Natural killer cell treated with Interleukin-12 subunit alpha and Interleukin-12 subunit beta and Interleukin-15 and Interleukin-18, amount 100 ng/mL, for 72 hours (primary cell): ENCODE measurements at places on chromosomes 3 and 15. TPM values are rescaled to one million over a fixed set of nuclear protein-coding genes. Genes with fewer than 3 reads are reported as not detected.

DNA sequence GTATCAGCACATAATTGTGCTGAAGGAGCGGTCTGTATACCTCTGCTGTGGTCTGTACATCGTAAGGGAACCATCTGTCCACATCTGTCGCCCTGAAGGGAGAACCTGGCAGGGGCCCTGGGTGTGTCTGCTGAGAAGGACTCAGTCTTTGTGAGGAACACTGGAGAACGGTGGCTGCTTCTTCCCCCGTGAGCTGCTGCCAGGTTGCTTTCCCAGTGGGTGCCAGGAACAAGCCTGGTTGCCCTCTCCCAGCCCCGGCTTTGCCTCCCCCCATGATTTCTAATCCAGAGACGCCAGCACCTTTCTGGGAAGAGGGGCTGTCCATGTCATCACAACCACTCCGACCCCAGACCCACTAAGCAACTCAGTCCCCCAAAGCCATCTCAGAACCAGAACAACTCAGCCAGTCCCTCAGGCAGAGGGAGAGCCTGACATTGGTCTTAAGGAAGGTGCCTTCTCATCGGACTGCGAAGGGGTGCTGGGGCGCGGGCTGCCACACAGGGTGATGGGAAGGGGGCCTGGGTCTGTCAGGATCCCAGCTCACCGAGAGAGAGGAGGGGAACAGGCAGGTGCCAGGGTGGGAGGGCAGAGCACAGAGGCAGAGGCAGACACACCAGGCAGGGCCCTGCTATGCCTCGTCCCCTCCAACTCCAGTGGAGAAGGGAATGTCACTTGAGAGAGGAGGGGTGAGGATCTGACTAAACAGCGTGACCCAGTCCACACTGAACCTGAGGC, 8.5 kb downstream of the TNK2 start:
- no peaks in the 10 kb centered on the region for H3K27me3 ChIP-seq
- peaks cover 59% of the 10 kb centered on the region for H3K4me1 ChIP-seq

TSC22D2 gene
- total RNA-seq = 23.7 TPM

GRCh38 chr3:156483961-156484787, 70.7 kb downstream of the SSR3 start:
- H3K4me1 ChIP-seq = peaks cover 27% of the 10 kb centered on the region
- H3K27ac ChIP-seq = peak overlapping the region; percentile 76
- no peaks in the 10 kb centered on the region for H3K27me3 ChIP-seq
- peak overlapping the region; percentile 78 for H3K4me3 ChIP-seq
- no peaks in the 10 kb centered on the region for H3K36me3 ChIP-seq

GRCh38 chr3:23815879-23816278, 10.1 kb downstream of the UBE2E1 start:
- peaks cover 4% of the 10 kb centered on the region for H3K36me3 ChIP-seq
- no peak overlapping the region for H3K4me3 ChIP-seq
- no peak overlapping the region for H3K27ac ChIP-seq

DNA sequence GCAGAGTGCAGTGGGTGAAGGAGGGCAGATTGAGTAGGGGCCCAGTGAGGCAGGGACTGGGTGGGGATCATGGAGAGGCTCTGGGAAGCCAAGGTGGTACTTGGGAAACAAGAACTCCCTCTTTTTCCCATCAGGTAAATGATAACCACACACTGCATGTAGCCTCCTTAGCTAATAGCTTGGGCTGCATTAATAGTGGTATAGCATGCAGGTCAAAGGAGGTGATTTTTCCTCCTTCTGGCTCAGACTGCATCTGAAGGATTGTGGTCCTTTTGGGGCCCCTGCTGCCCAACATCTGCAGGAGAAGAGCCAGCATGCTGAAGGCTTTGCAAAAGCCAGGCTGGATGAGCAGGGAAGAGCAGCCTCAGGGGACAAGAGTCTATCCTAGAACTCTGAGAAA, 45.4 kb downstream of the PPCDC start:
- no peaks in the 10 kb centered on the region for H3K36me3 ChIP-seq
- H3K4me1 ChIP-seq = peaks cover 48% of the 10 kb centered on the region
- DNase-seq = no peak
- peak overlapping the region; percentile 91 for H3K27ac ChIP-seq
- peaks cover 7% of the 10 kb centered on the region for H3K27me3 ChIP-seq

TMEM207 gene
- not detected for total RNA-seq

MRAS gene
- total RNA-seq = 12.3 TPM

GRCh38 chr15:52257734-52258062, 37.9 kb downstream of the MYO5C start:
- no peaks in the 10 kb centered on the region for H3K36me3 ChIP-seq
- H3K4me3 ChIP-seq = no peak overlapping the region
- H3K27ac ChIP-seq = no peak overlapping the region
- peaks cover 28% of the 10 kb centered on the region for H3K4me1 ChIP-seq
- DNase-seq = no peak

DNA sequence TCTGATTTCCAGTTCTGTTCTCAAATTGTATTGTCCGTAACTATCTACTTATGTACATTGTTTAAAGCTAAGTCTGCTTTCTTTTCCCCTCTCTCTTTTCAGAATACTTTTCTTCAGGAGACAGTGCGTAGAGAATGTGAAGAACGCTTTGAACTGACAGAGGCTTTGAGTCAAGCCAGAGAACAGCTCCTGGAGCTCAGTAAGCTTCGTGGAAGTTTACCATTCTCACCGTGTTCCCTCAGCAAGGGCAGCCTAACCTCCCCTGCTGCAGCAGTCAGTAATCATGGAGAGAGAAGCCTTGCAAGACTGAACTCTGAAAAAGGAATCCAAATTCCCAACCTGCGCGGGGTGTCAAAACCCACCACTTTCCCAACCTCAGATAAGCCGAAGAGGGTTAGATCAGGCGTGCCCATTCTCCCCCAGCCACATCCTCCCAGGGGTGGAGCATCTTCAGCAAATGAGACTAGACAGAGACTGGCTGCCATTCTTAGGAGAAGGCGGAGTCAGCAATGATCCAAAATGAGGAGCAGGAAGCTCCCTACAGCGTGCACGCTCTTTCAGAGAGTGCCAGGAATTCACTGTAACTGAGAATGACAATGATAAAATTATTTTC, 114.6 kb downstream of the CCNL1 start:
- DNase-seq = no peak
- H3K4me3 ChIP-seq = no peak overlapping the region
- peaks cover 11% of the 10 kb centered on the region for H3K27me3 ChIP-seq
- no peak overlapping the region for H3K27ac ChIP-seq
- H3K4me1 ChIP-seq = no peaks in the 10 kb centered on the region

COLQ gene
- total RNA-seq = 31.8 TPM

AMOTL2 gene
- total RNA-seq = not detected

- no peaks in the 10 kb centered on the region for H3K4me1 ChIP-seq
- no peak for DNase-seq
- H3K27ac ChIP-seq = no peak overlapping the region
- H3K27me3 ChIP-seq = peaks cover 15% of the 10 kb centered on the region
These were observed 22.2 kb upstream of the MAGEF1 start for GRCh38 chr3:184733971-184734608.

DNA sequence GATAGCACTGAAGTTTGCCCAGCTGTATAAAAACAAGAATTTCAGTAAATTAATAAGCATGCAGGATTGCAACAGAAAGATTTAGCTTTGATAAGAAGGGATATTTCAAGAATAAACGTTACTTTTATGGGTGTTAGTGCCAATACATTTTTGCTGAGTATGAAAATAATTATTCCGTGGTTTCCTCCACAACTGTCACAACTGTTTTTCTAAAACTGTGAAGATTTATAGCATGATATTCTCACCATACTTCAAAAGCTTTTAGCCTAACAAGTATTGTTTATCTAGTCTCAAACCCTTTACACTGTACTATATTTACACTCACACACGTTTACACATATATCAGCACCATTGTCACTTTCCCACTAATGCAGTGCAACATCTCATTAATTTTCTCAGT, 200.5 kb downstream of the TPRG1 start:
- H3K27me3 ChIP-seq = peaks cover 2% of the 10 kb centered on the region
- no peaks in the 10 kb centered on the region for H3K4me1 ChIP-seq
- no peak overlapping the region for H3K27ac ChIP-seq
- no peaks in the 10 kb centered on the region for H3K36me3 ChIP-seq
- no peak for DNase-seq

DNA sequence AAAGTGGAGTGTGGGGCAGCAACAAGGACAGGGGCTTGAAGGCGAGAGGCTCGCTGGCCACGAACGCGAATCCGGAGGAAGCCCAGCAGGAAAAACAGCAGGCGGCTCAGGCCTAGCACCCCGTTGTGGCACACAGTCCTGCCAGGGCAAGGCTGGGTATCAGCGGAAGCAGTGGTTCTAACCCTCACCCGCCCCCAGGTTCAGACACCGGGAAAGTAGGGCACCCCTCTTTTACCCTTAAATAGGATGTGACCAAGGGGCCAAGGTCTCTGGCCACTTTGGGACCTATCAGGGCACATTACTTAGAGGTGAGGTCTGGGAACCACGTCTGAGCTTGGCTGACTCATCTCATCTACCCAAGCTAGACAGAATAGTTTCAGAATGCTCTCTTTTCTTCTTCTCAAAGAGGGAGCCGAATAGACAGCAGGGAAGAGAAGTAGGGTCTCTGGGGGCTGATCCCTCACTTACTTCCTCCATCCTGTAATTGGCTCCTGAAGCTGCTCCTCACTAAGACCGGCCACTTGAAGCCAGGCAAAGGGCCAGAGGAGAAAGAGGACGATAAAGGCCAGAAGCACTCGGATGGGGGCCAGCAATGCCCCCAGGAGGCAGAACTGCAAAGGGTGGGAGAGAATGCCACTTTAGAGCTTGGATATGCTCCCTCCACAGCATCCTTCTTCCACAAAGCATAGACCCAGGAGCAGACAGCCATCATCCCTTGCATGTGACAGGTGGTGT, 1.7 kb downstream of the LPCAT4 start:
- no peaks in the 10 kb centered on the region for H3K27me3 ChIP-seq
- H3K4me3 ChIP-seq = peak overlapping the region; percentile 99
- H3K36me3 ChIP-seq = peaks cover 5% of the 10 kb centered on the region
- DNase-seq = no peak
- H3K4me1 ChIP-seq = peaks cover 24% of the 10 kb centered on the region

- no peak overlapping the region for H3K27ac ChIP-seq
- DNase-seq = no peak
- H3K27me3 ChIP-seq = peaks cover 7% of the 10 kb centered on the region
- no peaks in the 10 kb centered on the region for H3K36me3 ChIP-seq
- no peak overlapping the region for H3K4me3 ChIP-seq
- H3K4me1 ChIP-seq = peaks cover 17% of the 10 kb centered on the region
These were observed 472.7 kb upstream of the NR2F2 start for GRCh38 chr15:95857758-95858157.

DNA sequence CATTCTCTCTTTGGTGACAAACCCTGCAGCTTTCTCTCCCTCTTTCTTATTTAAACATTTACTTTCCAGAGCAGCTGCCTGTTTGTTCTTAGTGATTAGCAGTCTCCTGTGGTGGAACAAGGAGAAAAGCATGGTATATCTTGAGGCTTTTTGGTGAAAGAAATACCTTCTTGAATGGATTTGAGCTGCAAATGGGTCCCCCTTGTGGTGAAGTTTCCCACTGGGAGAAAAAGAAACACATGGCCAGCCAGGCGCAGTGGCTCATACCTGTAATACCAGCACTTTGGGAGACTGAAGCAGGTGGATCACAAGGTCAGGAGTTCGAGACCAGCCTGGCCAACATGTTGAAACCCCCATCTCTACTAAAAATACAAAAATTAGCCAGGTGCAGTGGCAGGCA, 48.3 kb upstream of the ACP3 start:
- no peak for DNase-seq
- peaks cover 6% of the 10 kb centered on the region for H3K27me3 ChIP-seq
- H3K27ac ChIP-seq = no peak overlapping the region
- H3K4me3 ChIP-seq = no peak overlapping the region
- no peaks in the 10 kb centered on the region for H3K36me3 ChIP-seq

DNA sequence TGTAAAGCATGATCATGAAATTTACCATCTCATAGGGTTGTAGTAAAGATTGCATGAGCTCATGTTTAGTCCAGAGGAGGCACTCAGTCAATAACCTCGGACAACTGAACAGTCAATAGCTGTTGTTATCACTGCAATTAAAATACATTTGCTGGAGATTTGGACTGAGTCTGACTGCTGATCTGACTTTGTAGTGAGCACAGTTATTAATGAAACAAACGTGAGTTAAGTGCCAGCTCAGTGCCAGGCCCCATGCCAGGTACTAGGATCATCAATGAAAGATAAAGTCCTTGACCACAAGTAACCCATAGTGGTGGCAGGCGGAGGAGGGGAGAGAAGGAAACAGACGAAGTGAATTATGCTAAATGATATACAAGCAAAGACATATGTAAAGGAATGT, 43.7 kb upstream of the PRICKLE2 start:
- no peak for DNase-seq
- H3K4me3 ChIP-seq = no peak overlapping the region
- H3K36me3 ChIP-seq = no peaks in the 10 kb centered on the region
- H3K27me3 ChIP-seq = peaks cover 6% of the 10 kb centered on the region

DNA sequence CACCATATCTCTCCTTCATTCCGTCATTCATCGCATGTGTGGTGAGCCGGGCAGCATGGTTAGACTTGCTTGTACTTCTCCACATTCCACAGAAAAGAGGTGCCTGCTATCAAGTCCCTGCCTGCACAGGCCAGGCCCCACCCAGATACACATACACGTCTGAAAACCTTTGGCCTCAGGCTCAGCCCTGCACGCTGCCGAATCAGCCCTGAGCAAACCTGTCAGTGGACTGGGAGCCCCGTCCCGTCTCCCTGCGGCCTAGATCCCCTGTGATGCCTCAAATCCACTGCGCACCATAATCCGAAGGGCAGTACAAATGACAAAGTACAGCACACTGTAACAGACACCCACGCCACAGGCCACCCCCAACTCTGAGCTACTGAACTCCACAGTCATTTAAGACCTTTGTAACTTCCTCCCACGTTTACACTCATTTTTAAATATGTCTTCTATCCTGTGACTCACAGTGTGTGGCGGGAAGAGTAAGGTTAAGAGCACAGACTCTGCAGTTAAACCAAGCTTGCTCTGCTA, 67.1 kb downstream of the MB21D2 start:
- DNase-seq = no peak
- H3K4me3 ChIP-seq = no peak overlapping the region
- no peak overlapping the region for H3K27ac ChIP-seq
- H3K27me3 ChIP-seq = no peaks in the 10 kb centered on the region
- peaks cover 5% of the 10 kb centered on the region for H3K4me1 ChIP-seq

SLC2A2 gene
- not detected for total RNA-seq

DNA sequence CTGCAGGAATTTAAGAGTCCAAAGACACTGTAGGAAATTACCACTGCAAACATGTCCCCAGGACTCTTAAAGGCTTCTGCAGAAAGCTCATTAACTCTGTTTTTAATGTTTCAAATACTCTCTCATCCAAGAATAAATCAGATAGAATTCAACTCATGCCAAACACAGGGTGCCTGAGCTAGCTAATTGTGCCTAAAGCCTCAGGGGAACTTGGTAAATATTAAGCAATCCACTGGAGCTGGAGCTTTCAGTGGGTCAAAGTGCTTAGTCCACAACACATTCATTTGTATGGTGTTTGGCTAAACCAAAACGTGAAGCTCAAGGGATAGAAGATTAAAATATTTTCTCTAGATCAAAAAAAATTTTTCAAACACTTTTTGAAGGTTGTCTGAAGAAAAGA, 131.4 kb downstream of the THRB start:
- no peak for DNase-seq
- no peaks in the 10 kb centered on the region for H3K27me3 ChIP-seq
- H3K4me1 ChIP-seq = no peaks in the 10 kb centered on the region
- H3K27ac ChIP-seq = no peak overlapping the region

MKRN3 gene
- 0.93 TPM for total RNA-seq

VEPH1 gene
- total RNA-seq = not detected
